Astrocyte of the spinal cord (primary cell): ENCODE measurements at places on chromosomes 3 and 15.
A peak's percentile ranks its signal among the peaks of the same experiment; 100 is the strongest.

DNA sequence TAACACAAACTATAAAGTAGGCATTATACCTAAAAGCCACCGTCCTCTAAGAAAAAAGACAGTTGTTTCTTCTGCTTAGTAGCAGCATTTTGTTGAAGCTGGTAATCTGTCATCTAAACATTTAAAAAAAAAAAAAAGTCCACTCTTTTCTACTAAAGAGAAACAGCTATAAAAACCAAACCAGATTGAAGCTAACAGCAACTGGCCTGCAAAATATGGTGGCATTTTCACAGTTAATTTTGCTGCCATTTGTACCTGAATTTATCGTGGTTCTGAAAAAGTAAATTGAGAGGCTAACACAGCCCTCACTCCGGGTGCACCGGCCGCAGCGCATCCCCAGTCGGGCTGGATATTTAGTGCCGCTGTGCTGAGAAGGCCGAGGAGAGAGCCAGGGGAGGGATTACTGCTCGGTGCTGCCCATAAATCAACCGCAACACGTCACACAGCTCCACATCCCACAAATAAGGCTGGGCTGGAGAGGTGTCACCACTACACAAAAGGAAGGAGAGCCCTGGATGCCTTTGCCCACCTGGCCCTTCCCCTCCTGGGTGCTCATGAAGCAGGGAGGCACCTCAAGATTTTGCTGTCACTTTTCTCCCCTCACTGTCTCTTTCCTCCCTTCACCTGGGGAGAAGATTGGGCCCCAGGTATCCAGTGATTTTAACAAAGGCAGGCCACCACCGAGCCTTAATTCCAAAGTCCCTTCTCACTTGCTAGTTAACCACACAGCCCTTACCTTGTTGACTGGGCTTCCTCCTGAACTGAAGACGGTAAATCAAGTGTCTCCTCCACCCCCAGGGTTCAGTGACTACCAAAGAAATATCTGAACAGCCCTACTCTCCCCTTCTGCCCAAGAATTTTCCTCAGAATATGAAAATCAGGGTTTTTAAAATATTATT, 44.4 kb downstream of the MECOM start:
- DNase-seq = no peak

- DNase-seq = peak; percentile 65
These were observed 307.3 kb downstream of the SV2B start for GRCh38 chr15:91407269-91407889.

GRCh38 chr15:91849749-91850161, 3.8 kb upstream of the SLCO3A1 start:
- DNase-seq = peak; percentile 57

GRCh38 chr15:78358102-78358870, 18.1 kb downstream of the CRABP1 start:
- DNase-seq = no peak

GRCh38 chr15:41017066-41017735, 63.9 kb downstream of the CHAC1 start:
- DNase-seq = peak; percentile 8

- DNase-seq = no peak
These were observed 127.4 kb upstream of the MLF1 start for GRCh38 chr3:158443632-158444031.

DNA sequence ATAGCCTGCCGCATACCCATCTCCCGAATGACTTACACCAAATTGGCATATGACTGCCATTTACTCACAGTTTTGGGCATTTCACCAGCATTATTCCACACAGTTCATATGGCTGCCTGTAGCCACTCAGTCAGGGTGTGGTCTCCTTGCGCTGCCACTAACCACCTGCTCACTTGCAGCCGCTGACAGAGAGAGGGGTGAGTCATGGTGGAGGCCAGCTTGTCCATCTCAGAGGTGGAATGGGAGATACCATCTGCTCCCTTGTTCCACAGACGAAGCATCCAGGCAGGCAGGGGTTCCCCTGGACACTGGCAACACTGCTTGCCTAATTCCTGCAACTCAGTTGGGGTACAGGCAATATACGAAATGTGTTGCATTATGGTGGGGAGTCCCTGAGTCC, 15.6 kb downstream of the CCRL2 start:
- no peak for DNase-seq

- peak; percentile 95 for DNase-seq
These were observed 487.6 kb downstream of the NAALADL2 start for GRCh38 chr3:175346573-175347356.

- no peak for DNase-seq
These were observed 28.8 kb downstream of the ST6GAL1 start for GRCh38 chr3:186959029-186959624.

- DNase-seq = no peak
These were observed 66.9 kb upstream of the ZBED2 start for GRCh38 chr3:111662012-111662411.

DNA sequence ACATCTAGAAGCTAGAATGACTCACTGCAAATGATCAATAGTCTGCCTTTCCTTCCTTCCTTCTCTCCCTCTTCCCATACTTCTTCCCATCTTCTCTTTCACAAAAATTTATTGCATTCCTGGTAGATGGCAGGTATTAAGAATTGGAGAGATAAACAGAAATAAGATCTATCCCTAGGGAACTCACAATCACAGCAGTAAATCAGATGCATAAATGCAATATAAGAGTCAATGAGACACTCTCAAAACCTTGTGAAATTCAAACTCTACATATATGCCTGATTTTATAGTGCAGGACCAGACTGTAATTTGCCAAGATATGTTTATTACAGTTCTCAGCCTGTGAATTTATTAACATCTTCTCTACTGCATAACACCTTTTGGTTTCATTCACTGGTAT, 78.3 kb upstream of the ARL6 start:
- no peak for DNase-seq

GRCh38 chr3:161187046-161187445, 34.1 kb upstream of the NMD3 start:
- no peak for DNase-seq

GRCh38 chr3:66372681-66373350, 128.0 kb downstream of the LRIG1 start:
- no peak for DNase-seq

DNA sequence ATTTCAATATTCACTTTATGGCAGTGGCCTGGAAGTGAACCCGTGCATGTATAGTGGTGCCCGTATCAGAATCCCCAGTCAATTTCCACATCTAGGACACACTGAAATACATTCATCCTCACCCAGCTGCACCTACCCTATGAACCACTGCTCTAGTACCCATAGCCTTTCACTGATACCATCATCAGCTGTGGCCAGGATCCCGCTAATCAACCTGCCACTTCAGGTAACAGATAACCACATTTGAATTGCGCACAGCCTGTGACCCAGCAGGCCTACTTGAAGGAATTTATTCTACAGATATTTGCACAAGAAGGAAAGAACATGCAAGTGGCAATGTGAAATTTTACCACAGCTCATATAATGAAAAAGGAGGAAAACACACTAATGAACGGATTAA, 161.0 kb upstream of the CCDC54 start:
- DNase-seq = no peak

- no peak for DNase-seq
These were observed 74.9 kb downstream of the DAPK2 start for GRCh38 chr15:63971427-63971805.

DNA sequence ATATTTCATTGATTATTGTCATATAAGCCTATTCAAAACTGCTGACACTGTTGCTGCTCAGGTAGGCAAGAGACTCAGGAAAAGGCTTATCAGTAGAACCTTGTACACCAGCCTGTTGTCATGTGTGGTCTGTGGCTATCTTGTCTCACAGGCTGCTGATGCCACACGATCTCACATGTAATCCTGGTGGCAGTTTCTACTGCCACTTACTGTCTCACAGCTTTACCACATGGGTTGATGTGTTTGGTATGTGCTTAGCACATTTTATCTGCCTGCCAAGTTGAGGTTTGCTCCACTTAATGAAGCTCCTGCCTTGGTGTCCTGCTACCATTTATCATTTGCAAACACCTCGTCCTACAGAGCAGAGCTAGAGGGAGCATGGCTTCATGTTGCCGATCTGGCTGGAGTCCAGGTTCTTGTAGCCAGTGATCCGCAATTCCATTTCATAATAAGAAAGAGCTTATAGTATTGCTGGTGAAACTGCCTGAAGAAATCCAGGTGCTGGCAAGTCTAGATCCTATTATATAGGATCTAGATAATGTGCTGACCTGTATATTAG, 637.9 kb downstream of the NLGN1 start:
- DNase-seq = no peak

DNA sequence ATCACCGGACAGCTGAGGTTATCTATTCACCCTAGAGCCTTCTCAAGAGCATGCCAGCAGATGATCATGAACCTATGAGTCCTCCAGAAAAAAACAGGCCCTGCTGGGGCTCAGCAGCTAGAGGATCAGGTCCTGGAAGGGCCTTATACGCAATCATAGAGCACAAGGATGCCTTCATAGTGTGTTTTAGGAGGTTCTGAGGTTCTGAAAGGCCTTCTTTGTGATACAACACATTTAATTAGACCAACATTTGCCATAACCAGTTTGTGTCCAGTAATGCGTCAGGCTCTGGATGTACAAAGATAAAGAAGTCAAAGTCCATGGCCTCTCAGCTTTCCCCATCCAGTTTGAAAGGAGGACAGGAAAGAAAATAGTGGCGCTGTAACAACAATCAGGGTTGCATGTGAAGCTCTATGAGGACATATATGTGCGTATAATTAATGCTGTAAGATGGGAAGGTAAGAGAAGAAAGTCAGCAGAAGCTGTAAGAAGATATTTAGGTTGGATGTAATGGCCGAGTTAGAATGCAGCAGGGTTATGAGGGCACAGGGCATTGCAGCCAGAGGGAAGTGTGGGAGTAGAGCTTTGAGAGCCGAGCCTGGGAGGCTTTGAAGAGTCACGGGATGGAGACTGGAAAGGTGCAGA, 302.6 kb upstream of the TBL1XR1 start:
- no peak for DNase-seq

DNA sequence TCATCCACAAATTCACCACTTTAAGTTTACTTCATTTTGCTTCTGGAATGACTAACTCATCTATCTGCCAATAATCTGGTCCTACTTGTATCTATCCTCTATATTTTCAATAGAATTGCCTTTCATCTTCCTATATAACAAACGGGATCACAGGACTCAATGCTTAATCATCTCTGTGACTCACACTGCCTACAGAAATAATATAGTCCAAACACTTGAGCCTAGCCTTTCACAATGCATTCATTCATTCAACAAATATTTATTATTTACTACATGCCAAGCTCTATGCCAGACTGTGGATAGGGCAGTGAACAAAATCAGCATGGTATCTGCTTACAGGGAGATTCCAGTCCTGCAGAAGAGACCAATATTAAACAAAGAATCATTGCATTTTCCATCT, 16.6 kb upstream of the AGTR1 start:
- no peak for DNase-seq

DNA sequence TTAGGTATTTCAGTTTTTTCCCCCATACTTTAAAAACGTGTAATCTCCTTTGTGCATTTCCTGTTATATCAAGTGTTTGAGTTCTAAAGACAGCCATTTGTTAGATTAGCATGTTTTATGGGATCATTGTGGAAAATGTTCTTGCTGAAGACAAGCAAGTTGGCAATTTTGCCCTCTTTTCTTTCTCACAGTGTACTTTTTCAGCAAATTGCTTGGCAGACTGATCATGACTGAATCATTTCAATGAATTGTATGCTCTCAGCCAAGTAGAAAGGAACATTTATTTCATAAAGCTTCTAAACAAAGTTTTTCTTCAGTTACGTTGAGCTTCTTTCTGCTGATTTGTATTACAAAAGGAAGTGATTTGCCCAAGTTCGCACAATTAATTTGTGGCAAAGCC, 51.6 kb downstream of the ATG7 start:
- peak; percentile 43 for DNase-seq

- DNase-seq = no peak
These were observed 43.6 kb upstream of the WWTR1 start for GRCh38 chr3:149701206-149701976.

GRCh38 chr15:86912661-86913060, 833.0 kb downstream of the AGBL1 start:
- DNase-seq = no peak

GRCh38 chr3:136141291-136141785, 54.8 kb downstream of the MSL2 start:
- DNase-seq = no peak

DNA sequence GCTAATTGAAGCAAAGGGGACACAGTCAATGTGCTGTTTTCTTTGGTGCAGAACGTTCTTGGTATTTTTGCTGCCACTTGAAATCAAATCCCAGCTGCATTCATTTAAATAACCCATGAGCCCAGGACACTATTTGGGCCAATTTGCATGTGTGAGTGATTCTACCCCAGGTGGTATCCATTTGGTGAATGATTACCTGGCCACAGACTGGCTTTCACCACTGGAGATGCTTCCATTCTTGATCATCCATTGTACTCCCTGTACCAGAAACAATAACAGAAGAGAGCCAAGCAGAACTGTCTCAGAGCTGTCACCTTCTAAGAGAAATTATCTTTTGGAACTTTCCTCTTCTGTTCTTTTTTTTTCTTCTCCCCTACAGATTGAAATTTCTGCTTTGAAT, 139.7 kb upstream of the RARB start:
- no peak for DNase-seq

GRCh38 chr15:35885870-35886269, 339.9 kb upstream of the DPH6 start:
- peak; percentile 2 for DNase-seq

DNA sequence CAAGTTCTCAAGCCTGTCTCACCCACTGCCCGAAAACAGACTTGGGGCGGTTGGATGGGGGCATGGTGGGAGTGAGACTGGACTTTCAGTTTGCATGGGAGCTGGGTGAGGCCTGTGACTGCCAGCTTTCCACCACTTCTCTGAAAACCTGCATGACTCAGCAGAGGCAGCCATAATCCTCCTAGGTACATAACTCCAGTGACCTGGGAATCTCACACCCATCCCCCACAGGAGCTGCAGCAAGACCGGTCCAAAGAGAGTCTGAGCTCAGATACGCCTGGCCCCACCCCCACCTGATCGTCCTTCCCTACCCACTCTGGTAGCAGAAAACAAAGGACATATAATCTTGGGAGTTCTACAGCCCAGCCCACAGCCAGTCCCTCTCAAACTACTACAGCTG, 107.2 kb downstream of the NSMCE3 start:
- no peak for DNase-seq

DNA sequence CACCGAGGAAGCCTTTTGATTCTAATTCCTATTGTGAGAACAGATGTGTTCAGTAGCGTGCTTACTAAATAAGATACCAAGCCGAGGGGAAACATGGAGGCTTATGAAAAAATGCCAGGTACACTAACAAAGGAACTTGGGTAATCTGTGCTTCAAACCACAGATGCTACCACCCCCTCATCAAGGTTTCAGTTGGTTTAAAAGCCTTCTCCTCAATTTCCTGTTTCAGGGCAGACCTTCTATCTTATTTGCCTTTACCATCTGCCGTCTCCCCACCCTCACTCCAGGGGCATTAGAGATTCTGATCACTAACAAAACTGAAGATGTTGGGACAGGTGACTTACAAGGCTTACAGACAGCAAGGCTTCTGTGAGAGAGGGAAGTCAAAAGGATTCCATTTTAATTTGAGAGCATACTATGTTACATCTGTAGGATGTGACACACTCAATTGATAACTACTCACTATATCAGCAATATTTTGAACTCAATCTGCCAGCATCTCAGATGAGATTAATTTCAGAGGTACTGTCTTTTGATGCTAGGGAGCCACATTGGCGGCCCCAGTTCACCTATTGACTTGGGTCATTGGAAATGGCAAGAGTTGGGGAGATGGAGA, 60.6 kb upstream of the PLCL2 start:
- DNase-seq = no peak

- DNase-seq = no peak
These were observed 336.5 kb upstream of the TGFBR2 start for GRCh38 chr3:30269751-30270445.

GRCh38 chr3:38003371-38003816, 12.8 kb downstream of the VILL start:
- peak; percentile 47 for DNase-seq
